ENCODE measurements at places on chromosomes 7 and 10.

GRCh38 chr10:122172361-122173008 lies 98.6 kb upstream of the BTBD16 start:
- no peaks in the 10 kb centered on the region for H3K4me1 ChIP-seq
- no peak overlapping the region for H3K4me3 ChIP-seq
- DNase-seq: no peak
- H3K36me3 ChIP-seq: no peaks in the 10 kb centered on the region
- no peaks in the 10 kb centered on the region for H3K27me3 ChIP-seq

GRCh38 chr7:26439521-26440232 lies 148.0 kb downstream of the SNX10 start:
- no peaks in the 10 kb centered on the region for H3K27me3 ChIP-seq
- DNase-seq: no peak
- H3K36me3 ChIP-seq: no peaks in the 10 kb centered on the region
- H3K27ac ChIP-seq: peak overlapping the region; percentile 9

DNA sequence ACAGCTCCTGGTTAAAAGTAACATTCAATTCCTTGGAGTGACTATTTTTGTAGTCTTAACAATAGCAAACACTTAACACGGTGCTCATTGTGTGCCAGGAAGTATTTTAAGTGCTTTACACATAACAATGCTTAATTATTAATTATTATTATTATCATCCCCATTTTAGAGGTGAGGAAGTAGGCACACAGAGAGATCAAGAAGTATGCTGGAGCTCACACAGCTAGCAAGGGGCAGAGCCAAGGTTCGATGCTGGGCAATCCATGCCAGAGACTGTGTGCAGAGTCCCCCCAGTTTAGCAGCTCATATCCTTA lies 48.2 kb upstream of the SMNDC1 start:
- H3K36me3 ChIP-seq: no peaks in the 10 kb centered on the region
- DNase-seq: no peak
- H3K27me3 ChIP-seq: no peaks in the 10 kb centered on the region
- no peaks in the 10 kb centered on the region for H3K4me1 ChIP-seq
- H3K4me3 ChIP-seq: no peak overlapping the region

GRCh38 chr10:90504172-90504571 lies 353.7 kb downstream of the HTR7 start:
- H3K27me3 ChIP-seq: no peaks in the 10 kb centered on the region
- no peak for DNase-seq
- H3K36me3 ChIP-seq: no peaks in the 10 kb centered on the region
- no peaks in the 10 kb centered on the region for H3K4me1 ChIP-seq
- H3K27ac ChIP-seq: no peak overlapping the region
- H3K4me3 ChIP-seq: no peak overlapping the region

GRCh38 chr7:117347962-117348672 lies 25.3 kb upstream of the WNT2 start:
- H3K27ac ChIP-seq: no peak overlapping the region
- H3K4me1 ChIP-seq: no peaks in the 10 kb centered on the region
- no peak for DNase-seq
- H3K27me3 ChIP-seq: no peaks in the 10 kb centered on the region

- no peaks in the 10 kb centered on the region for H3K4me1 ChIP-seq
- no peak overlapping the region for H3K4me3 ChIP-seq
- no peaks in the 10 kb centered on the region for H3K36me3 ChIP-seq
- H3K27me3 ChIP-seq: no peaks in the 10 kb centered on the region
- no peak for DNase-seq
- no peak overlapping the region for H3K27ac ChIP-seq
Measured at GRCh38 chr10:90947030-90947960, 26.4 kb upstream of the ANKRD1 start.

- no peak overlapping the region for H3K4me3 ChIP-seq
- no peaks in the 10 kb centered on the region for H3K27me3 ChIP-seq
- no peaks in the 10 kb centered on the region for H3K36me3 ChIP-seq
- DNase-seq: no peak
- H3K27ac ChIP-seq: no peak overlapping the region
Measured at GRCh38 chr10:89082086-89082485, 91.5 kb downstream of the FAS start.

Measured in pancreas (tissue), 10 donors.